ENCODE measurements at places on chromosomes 13 and 19.

GRCh38 chr19:27770095-27770494 is 1442.9 kb downstream of the UQCRFS1 start:
- DNase-seq = no peak

GRCh38 chr19:6402058-6402457 is 9.1 kb upstream of the GTF2F1 start:
- peak; percentile 37 for DNase-seq

DNA sequence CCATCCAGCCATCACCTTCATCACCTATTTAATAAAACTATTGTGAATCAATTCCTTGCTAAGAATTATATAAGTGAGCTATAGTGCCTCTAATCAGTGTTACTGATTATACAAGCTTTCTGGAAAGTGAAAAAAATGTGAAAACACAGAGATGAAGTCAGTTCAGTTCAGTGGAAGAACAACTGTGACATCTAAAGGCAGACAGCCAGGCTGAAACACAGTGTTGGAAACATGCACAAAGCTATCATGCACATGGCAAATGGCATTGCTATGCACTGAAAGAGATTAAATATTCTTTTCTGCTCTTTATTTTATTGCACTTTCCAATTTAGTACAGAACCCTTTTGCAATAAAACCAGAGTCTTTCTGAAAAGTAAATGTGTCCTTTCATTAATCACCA is 294.0 kb downstream of the RBM26 start:
- no peak for DNase-seq

GRCh38 chr19:28264556-28264955 is 948.4 kb downstream of the UQCRFS1 start:
- DNase-seq = no peak

DNA sequence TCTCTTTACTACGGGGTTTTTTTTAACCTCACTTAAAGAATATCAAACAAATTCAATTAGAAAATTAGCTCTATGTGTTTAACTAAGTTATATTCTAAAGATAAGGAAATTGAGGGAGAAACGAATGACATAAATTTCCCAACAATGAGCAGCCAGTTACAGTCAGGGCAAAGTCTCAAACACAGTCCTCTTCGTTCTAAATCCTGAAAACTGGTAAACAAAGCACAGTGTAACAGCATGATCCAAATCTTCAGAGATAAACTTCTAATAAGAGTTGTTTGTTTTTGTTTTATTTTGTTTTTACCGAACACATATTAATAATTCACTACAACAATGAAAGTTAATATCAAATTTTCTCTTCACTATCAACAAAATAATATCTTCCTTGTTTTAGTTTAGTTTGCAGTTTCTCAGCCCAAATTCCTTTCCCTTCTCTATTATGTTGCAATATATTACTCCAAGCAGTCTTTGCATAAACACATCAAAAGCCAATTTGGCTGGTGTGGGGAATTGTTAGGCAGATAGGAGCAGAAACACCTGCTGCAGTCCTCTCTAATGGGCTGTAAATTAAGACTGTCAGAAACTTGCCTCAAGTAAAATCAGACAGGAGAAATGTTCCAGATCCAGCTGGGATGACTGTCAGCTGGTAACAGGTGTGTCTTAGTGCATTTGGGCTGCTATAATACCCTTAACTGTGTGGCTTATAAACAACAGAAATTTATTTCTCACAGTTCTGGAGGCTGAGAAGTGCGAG is 106.5 kb upstream of the SGCG start:
- peak; percentile 3 for DNase-seq

DNA sequence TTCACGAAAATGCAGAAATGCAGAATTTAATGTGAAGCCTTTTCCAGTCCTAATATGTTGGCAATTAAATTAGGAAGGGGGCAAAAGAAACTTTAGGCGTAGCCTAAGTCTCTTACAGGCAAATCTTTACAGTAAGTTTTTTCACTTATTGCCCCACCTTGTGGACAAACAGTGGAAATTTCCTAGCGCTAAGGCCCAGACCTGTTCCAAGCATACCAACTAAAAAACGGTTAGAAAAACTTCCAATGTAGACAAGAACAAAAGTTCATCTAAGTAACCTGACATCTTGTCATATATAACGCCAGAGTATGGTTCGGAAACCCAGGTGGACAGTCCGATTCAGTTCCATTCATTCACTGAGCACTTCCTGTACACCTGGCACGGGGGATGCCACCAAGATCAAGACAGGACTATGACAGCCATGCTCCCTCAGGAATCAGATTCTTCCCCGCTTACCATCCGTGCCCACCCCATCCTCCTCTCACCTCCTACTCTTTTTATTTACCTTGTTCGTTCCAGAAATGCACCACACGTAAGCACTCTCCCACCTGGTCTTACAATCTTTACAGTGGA is 4.9 kb downstream of the ZAR1L start:
- DNase-seq = peak; percentile 70

- DNase-seq = no peak
These were observed 92.1 kb downstream of the ATP11A start for GRCh38 chr13:112781881-112782361.

GRCh38 chr19:42683917-42684513 is 56.3 kb downstream of the PSG3 start:
- peak; percentile 6 for DNase-seq

DNA sequence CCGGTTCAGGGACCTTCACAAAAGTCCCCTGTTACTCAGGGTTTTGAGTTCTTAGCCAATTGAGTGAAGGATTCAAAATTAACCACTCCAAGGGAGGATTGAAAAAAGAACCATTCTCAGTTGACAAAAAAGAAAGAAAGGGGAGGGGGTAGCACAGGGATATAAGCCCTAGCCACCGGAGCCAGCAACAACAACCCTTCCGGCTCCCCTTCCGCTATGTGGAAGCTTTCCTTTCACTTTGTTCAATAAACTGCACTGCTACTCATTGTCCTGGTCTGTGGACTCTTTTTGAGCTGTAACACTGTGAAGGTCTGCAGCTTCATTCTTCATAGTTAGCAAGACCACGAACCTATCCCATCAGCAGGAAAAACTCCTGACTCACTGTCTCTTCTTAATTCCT is 1488.1 kb upstream of the PRR20A start:
- DNase-seq = no peak

- DNase-seq = no peak
These were observed 29.2 kb upstream of the RGCC start for GRCh38 chr13:41428155-41428554.

DNA sequence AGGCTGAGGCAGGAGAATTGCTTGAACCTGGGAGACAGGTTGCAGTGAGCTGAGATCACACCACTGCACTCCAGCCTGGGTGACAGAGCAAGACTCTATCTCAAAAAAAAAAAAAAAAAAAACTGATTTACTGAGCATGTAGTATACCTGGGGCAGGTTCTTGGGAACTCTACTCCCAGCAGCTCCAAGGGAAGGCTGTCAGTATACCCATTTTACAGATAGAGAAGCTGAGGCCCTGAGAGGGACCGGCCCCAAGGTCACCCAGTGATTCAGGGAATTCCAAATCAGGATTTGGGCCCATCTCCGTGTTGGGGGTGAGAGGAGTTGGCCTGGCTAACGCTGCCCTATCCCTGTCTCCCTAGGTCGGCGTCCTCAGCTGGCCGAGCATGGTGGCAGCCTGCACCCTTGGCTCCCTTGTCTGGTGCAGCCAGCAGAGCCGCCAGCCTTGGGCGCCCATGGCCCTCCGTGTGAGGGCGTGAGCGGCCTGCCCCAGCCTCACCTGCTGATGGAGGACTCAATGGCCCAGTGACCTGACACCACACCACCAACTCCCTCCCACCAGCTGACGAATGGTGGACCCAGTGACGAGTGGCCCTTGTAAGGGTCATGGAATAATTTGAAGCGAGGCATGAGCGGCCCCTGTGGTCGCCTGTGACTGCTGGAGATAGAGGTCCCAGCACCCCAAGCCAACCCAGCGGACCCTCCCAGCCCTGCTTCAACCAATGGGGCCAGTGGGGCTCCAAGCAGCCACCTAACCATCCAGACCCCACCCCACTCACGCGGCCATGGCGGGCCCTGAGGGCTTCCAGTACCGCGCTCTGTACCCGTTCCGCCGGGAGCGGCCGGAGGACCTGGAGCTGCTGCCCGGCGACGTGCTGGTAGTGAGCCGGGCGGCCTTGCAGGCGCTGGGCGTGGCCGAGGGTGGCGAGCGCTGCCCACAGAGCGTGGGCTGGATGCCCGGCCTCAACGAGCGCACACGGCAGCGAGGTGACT is 2.4 kb downstream of the PIK3R2 start:
- no peak for DNase-seq

DNA sequence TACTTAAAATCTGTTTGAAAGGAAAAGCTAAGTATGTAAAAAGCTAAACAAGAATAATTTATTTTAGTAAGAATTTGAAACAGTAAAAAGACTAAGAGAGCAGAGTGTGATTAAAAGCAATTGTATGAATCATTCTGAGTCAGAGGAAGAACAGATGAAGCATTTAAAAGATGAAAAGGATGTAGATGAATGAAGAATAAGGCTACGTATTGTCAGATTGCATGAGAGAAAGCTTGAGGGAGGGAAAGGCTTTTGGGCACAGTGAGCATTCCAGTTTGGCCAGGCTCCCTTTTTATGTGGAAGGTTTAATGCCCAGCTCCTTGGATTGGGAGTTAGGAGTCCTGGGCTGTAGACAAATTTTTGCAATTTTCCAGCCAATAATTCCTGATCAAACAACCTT is 117.7 kb downstream of the FREM2 start:
- DNase-seq = no peak

GRCh38 chr13:36026531-36026930 is 104.7 kb downstream of the DCLK1 start:
- no peak for DNase-seq

DNA sequence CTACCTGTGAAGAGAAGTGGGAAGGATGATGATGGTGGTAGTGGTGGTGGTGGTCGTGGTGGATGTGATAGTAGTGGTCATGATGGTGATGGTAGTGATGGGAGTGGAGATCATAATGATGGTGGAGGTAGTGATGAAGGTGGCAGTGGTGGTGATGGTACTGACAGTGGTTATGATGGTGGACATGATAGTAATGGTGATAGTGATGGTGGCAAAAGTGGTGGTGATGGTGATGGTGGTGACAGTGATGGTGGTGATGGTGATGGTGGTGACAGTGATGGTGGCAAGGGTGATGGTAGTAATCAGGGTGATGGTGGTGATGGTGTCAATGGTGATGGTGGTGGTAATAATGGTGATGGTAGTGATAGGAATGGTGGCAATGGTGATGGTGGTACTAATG is 26.2 kb downstream of the MBD3L2B start:
- DNase-seq = no peak

DNA sequence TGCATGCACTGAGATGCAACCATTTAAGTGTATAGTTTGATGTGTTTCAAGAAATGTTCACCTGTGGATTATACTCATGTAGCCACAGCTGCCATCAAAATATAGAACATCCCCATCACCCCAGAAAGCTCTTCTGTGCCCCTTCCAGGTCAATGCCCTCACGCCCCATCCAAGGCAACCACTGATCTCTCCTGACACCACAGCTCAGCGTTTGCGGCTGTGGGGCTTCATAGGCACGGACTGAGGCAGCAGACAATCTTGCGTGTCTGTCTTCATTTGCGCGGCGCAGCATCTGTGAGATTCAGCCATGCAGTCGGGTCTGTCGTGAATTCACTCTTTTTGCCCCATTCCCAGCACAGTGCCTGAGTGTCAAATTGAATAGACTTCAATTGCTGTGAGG is 153.8 kb upstream of the UQCRFS1 start:
- no peak for DNase-seq

DNA sequence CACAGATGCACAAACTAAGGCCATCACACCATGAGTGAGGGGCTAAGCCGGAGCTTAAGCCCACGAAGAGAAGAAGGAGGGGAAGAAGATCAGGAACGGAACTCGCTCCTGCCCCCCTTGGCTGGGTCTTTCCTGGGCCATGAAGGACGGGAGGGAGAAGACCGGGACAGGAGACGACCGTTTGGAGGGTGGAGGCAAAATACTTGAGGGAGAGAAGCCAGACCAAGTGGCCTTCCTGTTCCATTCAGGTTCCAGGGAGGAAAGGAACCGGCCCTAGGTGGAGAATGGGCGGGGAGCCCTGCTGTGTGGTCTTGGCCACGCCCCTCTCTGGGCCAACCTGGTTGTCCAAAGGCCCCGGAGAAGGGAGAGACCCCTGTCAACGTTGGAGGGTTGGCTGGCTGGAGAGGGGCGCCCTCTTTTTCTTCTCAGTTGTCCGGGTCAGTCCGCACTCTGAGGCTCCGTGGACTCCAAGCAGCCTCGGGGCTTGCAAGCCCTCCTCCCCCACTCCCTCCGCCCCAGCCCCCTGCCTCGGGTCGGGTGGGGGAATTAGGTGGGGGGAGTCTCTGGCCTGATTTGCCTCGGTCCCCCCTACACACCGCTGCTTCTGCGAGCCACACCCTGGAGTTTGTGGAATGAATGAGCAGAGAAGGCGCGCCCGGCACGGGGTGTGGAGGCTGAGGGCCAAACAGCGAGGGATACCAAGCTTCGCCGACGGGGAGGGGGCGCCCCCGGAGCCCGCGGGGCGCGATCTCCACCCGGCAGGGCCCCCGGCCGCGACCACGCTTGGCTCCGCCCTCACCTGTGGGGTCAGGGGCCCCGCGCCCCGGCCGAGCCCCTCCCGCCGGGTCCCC is 757 bp downstream of the FBN3 start:
- DNase-seq = peak; percentile 69

DNA sequence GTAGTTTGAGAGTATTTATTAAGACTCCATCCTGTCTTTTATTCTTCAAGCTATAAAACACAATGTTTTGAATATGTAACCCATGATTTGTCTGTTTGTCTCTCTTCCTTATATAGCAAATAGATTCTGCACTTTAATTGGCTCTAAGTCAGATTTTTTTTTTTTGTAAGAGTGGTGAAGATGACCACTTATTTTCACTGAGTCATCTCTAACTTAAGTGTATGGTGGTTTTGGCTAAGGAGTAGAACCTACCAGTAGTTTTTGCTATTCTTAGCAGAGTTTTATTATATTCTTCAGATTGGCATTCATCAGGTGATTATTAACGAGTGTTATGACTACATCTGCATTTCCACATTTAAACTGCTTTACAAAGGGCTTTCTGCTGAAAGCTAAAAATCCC is 194.7 kb downstream of the LMO7 start:
- no peak for DNase-seq

DNA sequence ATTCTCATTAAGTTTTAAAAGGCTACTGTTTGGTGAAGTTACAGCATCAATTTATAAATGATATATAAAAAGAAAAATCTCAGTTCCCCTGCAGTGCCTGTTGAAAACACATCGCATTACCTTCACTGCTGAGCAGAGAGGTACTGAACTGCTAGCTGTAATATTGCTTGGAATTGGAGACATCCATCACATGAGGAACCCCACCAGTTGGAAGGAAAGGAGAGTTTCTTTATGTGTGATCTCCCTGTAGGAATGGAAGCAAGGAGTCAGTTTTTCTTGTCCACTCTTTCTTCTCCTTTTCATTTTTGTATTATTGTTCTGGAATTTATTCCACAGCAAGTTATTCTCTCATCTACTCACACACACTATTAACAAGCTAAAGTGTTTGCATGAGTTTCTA is 1586.0 kb upstream of the PRR20A start:
- DNase-seq = no peak

DNA sequence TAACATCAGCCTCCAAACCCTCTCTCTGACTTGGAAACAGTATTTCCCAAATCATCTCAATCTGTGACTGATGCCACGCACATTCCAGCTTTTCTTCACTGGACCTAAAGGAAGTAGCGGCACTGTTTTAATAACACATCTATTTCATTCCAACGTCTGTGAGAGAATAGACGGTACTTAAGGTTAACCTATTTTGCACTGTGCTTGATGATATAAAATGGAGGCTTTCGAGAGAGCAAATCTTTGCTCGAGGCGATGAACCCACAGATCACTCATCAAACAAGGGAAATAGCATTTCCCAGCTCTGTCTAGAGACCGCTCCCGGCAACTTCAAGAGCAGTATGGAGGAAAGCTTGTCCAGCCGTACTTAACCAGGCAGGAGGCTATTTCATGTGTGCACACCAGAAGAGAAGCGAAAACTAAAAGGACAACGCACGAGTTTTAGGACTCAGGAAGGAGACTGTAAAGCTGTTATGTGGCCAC is 2.9 kb downstream of the UBL3 start:
- peak; percentile 51 for DNase-seq
